Left renal cortex interstitium (tissue), 4 donors: ENCODE measurements at places on chromosomes 2 and 18. TPM values are rescaled to one million over a fixed set of nuclear protein-coding genes. Genes with fewer than 3 reads are reported as not detected.

- DNase-seq = no peak
Measured at GRCh38 chr2:13543550-13543949, 826.8 kb downstream of the TRIB2 start.

- no peak for DNase-seq
Measured at GRCh38 chr18:6561862-6562291, 147.2 kb upstream of the L3MBTL4 start.

DNA sequence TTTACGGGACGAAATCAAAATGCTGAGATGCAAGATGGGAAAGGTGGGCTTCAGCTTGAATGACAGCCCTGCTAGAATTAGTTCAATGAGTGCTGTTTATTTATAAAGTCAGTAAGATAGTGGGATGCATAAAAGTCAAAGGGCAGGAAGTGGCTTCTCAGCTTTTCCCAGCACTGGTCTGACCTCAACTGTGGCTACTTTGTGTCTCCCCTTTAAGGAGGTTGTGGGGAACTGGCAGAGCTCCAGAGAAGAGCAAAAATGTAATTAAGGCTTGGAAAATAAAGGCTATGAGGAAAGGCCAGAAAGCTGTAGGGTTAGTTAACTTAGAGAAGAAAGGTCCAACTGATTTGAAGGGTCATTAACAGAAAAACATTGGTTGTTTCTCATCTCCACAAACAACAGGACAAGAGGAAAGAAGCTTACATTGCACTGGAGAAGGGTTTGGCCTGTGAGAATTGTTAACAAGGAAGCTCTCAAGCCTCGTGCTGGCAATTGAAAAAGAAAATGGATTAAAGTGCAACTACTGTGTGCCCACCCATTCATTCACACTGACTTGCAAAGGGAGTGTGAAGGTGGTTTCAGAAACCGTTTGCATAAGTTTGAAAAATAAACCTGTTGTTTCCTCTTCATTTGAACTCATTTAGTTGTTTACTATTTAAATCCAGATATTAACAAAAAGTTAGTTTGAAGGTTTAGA is 68.8 kb upstream of the CD28 start:
- DNase-seq = no peak

- no peak for DNase-seq
Measured at GRCh38 chr2:81542119-81542518, 1237.6 kb upstream of the LRRTM1 start.

DNA sequence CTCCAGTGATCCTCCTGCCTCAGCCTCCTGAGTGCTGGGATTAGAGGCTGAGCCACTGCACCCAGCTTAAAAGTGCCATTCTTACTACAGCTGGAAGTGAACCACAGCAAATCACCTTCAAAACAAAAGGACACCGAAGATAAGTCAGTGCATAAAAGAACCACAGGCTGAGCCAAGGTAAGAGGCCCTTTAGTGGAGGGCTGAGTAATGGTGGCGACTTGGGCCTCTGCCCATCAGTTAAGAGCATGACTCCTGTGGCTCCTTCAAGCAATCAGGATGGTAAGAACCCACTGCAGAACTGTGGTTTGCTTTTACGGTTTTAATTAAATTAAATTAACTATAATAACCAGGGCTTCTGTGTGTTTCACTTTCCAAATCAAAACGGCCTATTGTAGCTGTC is 75.1 kb downstream of the CTAGE1 start:
- DNase-seq = no peak

- DNase-seq = no peak
Measured at GRCh38 chr18:10022365-10022764, 108.5 kb downstream of the VAPA start.

DNA sequence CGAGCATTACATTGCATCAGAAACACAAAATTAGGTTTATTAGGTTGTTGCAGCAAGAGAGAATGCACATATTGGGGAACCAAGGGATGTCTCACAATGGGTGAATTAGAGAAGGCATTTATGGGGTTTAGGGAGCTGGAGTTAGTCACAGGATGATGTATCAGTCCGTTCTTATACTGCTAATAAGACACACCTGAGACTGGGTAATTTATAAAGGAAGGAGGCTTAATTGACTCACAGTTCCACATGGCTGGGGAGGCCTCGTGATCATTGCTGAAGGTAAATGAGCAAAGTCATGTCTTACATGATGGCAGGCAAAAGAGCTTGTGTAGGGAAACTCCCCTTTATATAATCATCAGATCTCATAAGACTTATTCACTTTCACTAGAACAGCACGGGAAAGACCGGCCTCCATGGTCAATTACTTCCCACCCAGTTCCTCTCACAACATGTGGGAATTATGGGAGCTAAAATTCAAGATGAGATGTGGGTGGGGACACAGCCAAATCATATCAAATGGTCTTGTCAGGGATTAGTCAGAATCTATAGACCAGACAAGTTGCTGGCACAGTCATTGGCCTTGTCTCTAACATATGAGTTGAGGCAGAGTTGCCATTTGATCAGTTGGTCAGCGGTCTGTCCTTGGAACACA is 61.9 kb upstream of the RBMS1 start:
- DNase-seq = no peak

- no peak for DNase-seq
Measured at GRCh38 chr2:179729966-179730365, 131.4 kb downstream of the ZNF385B start.

DNA sequence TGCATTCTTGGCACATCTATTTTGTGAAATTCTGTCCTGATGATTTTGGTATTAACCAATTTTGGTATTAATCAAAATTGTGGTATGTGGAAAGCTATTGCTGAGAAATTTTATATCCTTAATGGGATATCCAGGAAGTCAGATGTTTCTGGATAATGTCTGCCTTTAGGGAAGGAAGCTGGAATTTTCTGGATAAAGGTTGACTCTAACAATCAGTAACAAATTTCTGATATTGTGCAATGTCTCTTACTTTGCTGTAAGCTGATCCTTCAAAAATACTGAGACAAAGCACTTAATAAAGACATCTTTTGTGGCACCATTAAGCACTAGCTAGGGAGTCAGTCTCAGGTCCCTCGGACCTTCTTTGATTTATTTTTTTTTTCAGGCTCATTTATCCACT is 100.8 kb upstream of the UGP2 start:
- no peak for DNase-seq

KIAA2012 gene
- polyA plus RNA-seq = 0.08 TPM

MAB21L4 gene
- polyA plus RNA-seq = 1.6 TPM

MGAT5 gene
- 48.9 TPM for polyA plus RNA-seq

IL36G gene
- polyA plus RNA-seq = 0.25 TPM

PIKFYVE gene
- polyA plus RNA-seq = 31.8 TPM

PKDCC gene
- polyA plus RNA-seq = 373 TPM

CXCR4 gene
- 51.9 TPM for polyA plus RNA-seq

CRYGD gene
- not detected for polyA plus RNA-seq
